HepG2 (cell line): ENCODE measurements at places on chromosomes 3 and 15. TPM values are rescaled to one million over a fixed set of nuclear protein-coding genes. Genes with fewer than 3 reads are reported as not detected.

DNA sequence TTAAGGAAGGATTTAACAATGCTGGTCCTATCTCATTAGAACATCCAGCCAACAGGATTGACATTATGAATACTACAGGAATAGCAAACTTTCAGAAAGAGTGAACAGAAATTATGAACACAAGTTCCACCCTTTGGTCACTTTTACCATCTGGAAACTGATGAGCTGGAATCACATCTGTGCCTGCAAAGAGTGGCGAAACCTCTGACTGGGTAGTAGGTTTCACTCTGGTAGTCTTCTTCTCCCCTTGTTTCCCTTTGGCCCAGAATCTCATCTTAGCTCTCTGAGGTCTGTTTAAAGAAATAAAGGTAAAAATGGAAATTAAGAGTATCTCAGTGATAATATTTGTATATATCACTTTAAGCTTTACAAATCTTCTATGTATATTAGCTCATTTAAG, 73.1 kb downstream of the NR2E3 start:
- DNase-seq: no peak

GRCh38 chr15:73608475-73608874, 24.7 kb downstream of the NPTN start:
- DNase-seq: no peak

GRCh38 chr3:122493296-122493695, 21.4 kb downstream of the KPNA1 start:
- no peak for DNase-seq

GADL1 gene
- total RNA-seq: not detected in 2 replicates

ZNF860 gene
- 0.55 and 0.66 TPM in 2 replicates for total RNA-seq

- DNase-seq: no peak
Measured at GRCh38 chr3:170723241-170723640, 137.4 kb upstream of the SLC7A14 start.

DNA sequence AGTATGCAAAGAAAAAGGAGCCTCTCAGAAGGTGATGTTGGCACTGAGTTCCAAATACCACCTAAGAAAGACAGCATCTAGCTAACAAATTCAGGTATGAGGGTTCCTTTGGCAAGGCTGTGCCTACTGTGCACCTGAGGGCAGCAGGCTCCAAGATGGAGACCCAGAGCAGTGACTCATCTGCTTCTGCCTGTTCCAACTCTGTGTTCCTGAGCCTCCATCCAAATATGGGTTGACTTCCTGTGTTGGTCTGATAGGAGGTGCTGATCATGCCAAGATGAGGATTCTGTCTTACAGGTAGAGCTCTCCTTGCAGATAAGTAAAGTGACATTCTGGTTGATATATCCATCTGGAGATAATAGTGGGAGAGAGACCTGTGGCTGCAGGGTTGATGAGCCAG, 26.0 kb downstream of the SV2B start:
- no peak for DNase-seq

PROS1 gene
- 45.6 and 76.8 TPM in 2 replicates for total RNA-seq

DNA sequence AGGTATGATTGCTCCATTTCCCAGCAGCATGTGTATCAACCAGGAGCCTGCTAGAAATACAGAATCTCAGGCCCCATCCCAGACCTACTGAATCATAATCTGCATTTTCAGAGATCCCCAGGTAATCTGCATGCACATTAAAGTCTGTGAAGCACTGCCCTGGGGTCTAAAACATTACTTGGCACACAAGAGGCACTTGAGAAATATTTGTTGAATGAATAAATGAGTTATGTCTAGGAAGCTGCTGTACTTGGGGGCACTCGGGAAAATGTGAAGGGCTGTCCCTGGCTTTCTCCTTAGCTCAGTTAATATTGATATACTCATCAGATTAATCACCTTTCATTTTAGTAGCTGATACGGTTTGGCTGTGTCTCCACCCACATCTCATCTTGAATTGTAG, 184.4 kb downstream of the RORA start:
- no peak for DNase-seq
